ENCODE measurements at places on chromosomes 7 and 10.
A peak's percentile ranks its signal among the peaks of the same experiment; 100 is the strongest.

DNA sequence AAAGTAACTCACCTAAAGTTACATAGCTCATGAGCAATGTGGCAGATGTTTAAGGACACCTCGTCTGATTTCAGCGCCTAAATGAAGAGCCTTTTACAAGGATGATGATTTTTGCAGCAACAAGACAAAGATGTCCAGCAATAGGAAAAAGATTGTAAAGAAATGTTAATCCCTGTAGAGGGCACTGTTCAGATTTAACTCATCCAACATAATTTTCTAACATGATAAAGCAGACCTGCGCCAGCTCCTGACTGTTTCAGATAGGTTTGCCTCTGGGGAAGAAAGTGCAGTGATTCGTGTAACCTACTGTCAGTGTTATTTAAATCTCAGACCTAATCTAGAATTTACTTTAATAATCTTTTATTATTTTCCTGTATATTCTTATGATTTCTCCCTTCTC is 595.2 kb downstream of the AUTS2 start:
- peak; percentile 13 for DNase-seq

GRCh38 chr7:32525839-32526238 is 30.6 kb downstream of the AVL9 start:
- DNase-seq: no peak

DNA sequence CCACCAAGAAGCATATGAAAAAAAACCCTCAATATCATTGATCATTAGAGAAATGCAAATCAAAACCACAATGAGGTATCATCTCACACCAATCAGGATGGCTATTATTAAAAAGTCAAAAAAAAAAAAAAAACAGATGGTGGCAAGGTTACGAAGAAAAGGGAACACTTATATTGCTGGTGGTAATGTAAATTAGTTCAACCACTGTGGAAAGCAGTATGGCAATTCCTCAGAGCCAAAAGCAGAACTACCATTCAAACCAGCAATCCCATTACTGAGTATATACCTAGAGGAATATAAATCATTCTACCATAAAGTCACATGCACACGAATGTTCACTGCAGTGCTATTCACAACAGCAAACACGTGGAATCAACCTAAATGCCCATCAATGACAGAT is 46.0 kb downstream of the CNOT4 start:
- no peak for DNase-seq

DNA sequence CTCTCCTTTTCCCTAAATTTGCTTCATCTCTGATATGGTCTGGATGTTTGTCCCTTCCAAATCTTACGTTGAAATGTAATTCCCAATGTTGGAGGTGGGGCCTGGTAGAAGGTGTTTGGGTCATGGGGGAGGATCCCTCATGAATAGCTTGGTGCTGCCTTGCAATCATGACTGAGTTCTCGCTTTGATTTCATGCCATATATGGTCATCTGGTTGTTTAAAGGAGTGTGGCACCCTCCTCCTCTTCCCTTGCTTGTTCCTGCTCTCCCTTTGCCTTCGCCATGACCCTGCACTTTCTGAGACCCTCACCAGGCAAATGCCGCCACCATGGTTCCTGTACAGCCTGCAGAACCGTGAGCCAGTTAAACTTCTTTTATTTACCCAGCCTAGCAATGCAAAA is 14.5 kb downstream of the NOBOX start:
- DNase-seq: no peak

- no peak for DNase-seq
Observed at GRCh38 chr7:6533893-6534495, 17.3 kb downstream of the GRID2IP start.

DNA sequence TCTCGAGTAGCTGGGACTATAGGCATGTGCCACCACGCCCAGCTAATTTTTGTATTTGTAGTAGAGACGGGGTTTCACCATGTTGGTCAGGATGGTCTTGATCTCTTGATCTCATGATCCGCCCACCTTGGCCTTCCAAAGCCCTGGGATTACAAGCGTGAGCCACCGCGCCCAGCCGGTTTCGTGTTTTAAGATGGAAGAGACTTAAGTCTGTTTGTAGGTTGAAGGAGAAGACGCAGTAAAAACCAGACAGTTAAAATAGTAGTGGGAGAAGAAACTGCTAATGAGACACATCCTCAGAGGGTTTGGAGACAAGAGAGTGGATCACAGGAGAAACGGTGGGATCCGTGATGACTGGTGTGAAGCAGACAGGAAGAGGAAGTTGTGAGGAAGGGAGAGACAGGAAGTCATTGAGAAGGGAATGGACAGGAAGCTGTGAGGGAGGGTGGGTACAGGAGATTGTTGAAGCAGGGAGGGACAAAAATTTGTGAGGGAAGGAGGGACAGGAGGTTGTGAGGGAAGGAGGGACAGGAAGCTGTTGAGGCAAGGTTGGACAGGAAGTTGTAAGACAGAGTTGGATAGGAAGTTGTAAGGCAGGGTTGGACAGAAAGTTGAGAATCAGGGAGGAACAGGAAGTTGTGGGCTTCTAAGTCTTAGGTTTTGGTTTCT is 115.5 kb downstream of the WDFY4 start:
- peak; percentile 11 for DNase-seq

DNA sequence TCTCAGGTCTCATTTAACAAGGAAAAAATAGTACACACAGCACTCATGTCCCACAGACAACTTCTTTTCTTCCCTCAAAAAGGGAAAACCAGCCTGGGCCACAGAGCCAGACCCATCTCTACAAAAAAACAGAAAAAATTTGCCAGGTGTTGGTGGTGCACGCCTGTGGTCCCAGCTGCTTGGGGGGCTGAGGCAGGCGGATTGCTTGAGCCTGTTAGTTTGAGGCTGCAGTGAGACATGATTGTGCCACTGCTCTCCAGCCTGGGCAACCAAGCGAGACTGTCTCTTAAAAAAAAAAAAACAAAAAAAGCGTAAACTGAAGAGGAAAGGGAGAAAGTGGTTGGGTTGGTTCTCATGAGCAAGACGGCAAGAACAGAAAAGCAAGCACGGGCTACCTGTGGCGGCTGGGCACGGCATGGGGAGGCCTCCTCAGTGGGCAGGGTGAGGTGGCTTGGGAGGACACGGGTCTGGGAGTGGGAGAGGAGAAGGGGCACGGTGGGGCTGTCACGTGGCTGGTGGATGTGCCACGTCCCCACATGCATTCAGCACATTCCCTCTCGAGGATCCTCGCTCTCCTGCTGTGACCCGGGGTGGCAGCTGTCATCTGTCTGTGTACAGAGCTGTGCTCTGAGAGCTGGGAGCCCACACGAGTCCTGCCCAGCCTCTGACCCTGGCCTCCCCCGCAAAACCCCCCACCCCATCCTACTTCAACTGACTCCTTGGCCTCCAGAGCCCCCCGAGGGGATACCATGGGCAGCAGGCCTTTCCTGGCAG is 219.7 kb downstream of the MLLT10 start:
- no peak for DNase-seq

GRCh38 chr7:54838175-54838910 is 79.3 kb upstream of the SEC61G start:
- DNase-seq: no peak

GRCh38 chr7:142516038-142516501 is 233.2 kb upstream of the PRSS1 start:
- DNase-seq: peak; percentile 88

DNA sequence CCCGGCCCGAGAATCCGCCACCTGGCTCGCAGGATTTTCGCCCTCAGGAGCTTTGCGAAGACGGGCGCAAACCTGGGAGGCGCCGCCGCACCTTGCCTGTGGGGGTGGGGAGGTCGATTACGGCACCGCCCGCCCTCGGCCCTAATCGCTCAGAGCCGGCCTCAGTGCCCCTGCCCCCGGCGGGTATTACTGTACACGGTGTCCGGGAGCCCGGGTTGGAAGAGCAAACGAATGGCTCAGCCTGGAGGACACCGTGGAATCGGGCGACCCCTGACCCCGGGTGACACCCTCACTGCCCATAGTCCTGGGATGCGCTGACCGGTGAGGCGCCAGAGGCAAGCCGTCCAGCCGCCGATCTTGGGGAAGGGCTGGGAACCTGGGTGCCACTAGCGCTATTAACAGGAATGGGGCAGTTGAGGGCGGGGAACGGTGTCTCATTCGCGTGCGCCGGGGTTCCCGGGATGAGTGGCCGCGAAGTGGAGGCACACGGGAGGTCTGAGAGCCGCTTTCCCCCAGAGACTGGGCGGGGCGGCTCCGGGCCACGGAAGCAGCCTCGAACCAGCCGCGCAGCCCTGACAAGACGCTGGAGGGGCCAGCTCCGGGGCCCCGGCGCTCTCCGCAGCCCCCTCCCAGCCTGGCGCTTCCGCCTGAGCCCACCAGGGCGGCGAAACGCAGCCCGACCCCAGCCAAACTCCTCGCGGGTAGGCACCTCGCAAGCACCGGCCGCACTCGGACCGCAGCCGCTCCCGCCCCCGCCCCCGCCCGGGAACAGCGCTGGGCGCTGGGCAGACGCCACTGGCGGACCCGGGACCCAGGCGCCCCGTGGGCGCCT is 167.5 kb downstream of the NRF1 start:
- DNase-seq: no peak

- peak; percentile 50 for DNase-seq
Observed at GRCh38 chr10:104351061-104351702, 2.5 kb upstream of the CFAP58 start.

DNA sequence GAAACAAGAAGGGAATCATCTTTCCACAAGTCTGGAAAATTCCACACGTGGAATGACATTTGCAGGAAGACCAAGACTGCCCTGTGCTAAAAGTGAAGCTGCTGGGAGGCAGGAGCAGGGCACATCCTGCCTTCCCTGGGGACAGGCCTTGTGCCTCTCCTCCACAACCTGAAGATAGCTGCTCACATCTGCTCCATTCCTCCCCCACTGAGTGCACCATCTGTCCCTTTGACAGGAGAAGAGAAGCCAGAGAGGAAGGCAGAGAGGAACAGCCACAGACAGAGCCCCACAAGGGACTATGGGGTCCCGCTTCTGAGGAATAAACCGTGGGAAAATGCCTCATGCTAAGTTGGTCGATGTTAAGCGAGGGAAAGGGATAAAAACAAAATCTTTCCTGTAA is 15.9 kb upstream of the FAM171A1 start:
- no peak for DNase-seq

DNA sequence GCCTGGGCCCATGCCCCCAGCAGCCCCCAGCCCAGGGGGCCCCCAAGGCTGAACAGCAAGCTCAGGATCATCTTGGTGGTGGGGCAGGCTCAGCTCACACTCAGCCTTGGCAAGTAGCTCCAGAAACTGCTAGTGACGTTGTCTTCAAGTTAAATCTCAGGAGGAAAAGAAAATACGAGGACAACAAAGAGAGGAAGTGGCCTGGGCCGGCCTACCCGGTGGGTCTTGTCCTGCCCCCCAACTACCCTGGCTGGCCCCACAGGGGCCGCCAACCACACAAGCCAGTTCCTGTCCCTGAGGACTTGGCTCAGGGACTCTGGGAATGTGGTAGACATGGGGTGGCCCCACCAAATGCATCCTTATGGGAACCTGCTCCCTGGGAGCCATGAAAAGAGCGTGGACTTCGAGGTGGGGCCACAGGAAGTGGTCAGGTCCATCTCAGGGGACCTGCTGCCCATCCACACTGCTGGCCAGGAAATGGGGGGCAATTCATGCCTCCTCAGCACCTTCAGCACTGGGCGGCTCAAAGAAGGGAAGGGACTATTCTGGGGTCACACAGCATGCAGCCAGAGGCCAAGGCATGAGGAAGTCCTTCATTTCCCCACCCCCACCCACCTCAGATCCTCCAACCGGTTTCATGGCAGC is at the start of gene MMRN2:
Gene MMRN2 (minus strand): TSS at position 145 of the 645 bp plus-strand sequence. CDS start 74 bp downstream, at position 71.
- no peak for DNase-seq

GRCh38 chr7:70856901-70857630 is 274.9 kb upstream of the GALNT17 start:
- DNase-seq: peak; percentile 63

GRCh38 chr7:17289074-17289645 is 9.3 kb upstream of the AHR start:
- peak; percentile 57 for DNase-seq

- DNase-seq: no peak
Observed at GRCh38 chr7:29040579-29040925, 82.4 kb upstream of the TRIL start.

DNA sequence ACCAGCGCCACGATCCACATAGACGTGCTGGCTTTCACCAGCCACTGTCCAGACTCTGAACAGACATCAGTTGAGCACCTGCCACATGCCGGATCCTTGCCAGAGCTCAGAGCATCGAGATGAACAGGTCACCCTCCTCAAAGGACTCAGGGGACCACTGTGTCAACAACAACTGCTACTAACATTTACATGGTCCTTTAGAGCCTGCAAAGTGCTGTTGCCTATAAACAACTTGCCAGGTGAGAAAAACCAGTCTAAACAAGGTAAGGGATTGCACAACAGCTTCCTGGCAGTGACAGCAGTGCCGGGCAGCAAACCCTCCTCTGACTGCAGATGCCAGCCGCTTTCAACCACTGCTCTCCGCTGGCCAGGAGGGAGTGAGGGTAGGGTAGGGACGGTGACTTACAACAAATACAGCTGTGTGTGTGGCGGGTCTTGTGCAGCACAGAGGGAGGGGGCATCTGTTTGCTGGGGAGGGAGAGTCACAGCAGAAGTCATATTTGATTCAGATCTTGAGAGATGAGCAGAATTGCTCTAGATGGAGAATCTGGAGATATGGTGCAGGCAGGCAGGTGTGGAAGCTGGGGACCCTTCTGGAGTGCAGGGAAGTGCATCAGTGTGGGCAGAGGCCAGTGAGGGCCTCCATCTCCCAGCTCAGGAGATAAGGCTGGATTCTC is 32.8 kb upstream of the RHEB start:
- no peak for DNase-seq

DNA sequence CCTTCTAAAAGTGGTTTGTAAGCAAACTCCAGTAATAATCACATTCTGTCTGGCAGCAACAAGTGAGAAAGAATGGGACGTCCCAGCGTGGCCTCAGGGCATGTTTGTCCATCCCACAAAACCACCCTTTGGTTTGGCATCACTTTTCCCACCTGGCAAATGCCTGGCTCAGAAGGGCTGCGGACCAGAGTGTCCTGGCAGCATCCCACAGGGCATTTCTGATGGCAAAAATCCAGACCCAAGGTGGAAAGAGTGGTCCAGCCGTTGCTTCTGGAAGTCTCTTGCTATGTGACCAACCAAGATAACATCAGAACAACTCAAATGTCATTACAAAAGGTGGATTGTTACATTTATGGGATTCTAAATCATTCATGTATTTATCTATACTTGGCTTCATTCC is 174.4 kb downstream of the CREB5 start:
- no peak for DNase-seq

- DNase-seq: peak; percentile 73
Observed at GRCh38 chr7:1432411-1433082, 26.7 kb downstream of the MICALL2 start.

GRCh38 chr7:157577796-157578339 is 241.1 kb downstream of the DNAJB6 start:
- DNase-seq: no peak

GRCh38 chr7:108066486-108066885 is 63.5 kb upstream of the LAMB1 start:
- DNase-seq: no peak

Data from hematopoietic multipotent progenitor cell treated with erythropoietin and hydrocortisone succinate and interleukin-3 and kit ligand, for 8 days (in vitro differentiated cells).